ENCODE measurements at places on chromosomes 5 and 9. TPM values are rescaled to one million over a fixed set of nuclear protein-coding genes. Genes with fewer than 3 reads are reported as not detected.

DNA sequence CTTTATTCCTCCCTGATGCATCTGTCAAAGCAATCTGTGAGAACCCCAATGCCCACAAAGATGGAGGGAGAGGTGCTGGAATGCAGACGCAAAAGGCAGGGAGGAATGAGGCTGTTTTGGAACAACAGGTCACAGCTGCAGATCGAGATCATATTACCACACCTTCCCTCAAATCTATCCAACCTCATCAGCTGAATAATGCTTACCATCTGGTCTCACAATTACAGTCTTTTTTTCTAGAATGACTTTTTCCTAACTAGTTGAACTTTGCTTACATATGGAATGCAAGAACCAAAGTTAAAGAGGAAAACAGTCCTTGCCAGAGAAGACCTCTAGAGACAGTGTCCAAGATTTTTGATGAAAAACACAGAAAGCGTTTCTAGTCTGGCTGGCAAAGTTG, 158.1 kb downstream of the LPAR1 start:
- no peaks in the 10 kb centered on the region for H3K36me3 ChIP-seq
- no peaks in the 10 kb centered on the region for H3K27me3 ChIP-seq
- no peak for DNase-seq
- no peak overlapping the region for H3K4me3 ChIP-seq
- H3K27ac ChIP-seq: no peak overlapping the region

- H3K27ac ChIP-seq: no peak overlapping the region
- H3K36me3 ChIP-seq: no peaks in the 10 kb centered on the region
- H3K4me3 ChIP-seq: no peak overlapping the region
Observed at GRCh38 chr5:74126294-74126693, 500.3 kb downstream of the ARHGEF28 start.

DNA sequence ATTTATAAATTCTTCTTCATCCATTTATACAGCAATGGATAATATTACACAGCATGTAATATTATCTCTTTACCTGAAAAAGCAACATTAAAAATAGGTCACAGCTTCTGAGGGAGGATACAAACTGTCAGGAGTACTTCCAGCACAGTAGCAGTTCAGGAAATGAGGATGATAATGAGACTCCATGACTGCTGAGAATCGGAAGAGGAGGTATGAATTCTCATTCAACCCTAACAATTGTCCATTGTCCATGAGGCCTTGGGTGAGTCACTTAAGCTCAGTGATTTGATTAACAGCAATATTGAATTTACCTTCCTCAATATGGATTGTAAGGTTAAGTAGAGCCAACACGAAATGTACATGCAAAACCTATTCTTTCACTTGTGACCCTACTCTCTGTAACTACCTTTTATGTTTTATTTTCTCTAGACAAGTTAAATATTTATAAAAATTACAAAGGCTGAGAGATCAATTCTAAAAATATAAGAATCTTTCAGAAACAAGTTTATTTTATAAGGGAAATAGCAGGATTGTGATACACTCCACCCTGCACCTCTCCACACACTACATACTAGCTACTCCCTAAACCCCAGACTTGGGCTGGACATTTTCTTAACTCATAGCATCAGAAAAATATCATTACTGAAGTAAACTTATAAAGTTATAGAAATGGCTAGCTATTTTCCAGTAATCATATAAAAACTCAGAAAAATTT, 159.1 kb upstream of the ACOT12 start:
- H3K4me3 ChIP-seq: no peak overlapping the region
- no peaks in the 10 kb centered on the region for H3K36me3 ChIP-seq
- H3K27me3 ChIP-seq: no peaks in the 10 kb centered on the region
- DNase-seq: no peak

- peak overlapping the region; percentile 87 for H3K4me3 ChIP-seq
- H3K27me3 ChIP-seq: no peaks in the 10 kb centered on the region
- H3K36me3 ChIP-seq: peaks cover 12% of the 10 kb centered on the region
- DNase-seq: no peak
Observed at GRCh38 chr5:44809956-44810420, 1.2 kb downstream of the MRPS30 start.

DNA sequence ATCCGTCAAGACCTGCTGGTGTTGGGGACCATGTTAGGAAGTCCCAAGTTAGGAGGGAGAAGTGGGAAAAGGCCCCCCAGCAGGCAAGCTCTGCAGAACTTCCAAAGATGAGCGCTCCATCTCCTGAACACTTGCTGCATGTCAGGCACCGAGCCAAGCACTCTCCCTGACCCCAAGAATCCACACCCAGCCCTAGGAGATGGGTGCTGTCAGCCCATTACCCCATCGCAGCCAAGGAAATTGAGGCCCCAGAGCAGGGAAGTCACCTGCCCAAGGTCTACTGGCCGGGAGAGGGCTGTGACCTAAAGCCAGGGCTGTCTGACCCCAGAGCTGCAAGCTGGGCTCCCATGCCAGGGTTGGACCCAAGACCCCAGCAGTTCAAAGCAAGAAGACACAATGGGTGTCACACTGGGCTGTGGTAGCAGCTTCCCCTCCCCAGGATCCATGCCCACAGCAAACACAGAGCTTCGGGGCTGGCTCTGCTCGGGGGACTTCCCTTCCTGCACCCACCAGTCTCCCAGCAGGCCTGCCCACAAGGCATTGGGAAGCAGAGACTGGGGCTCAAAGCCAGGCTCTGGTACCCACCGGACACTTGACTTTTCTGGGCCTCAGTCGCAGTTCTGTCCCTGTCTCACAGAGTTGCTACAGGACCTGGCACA, 13.5 kb downstream of the EEIG1 start:
- no peaks in the 10 kb centered on the region for H3K27me3 ChIP-seq
- peaks cover 96% of the 10 kb centered on the region for H3K4me1 ChIP-seq
- H3K4me3 ChIP-seq: no peak overlapping the region
- DNase-seq: no peak
- no peaks in the 10 kb centered on the region for H3K36me3 ChIP-seq
- H3K27ac ChIP-seq: no peak overlapping the region

GRCh38 chr9:16217943-16218701, 652.3 kb downstream of the BNC2 start:
- no peaks in the 10 kb centered on the region for H3K36me3 ChIP-seq
- no peak overlapping the region for H3K27ac ChIP-seq
- no peak overlapping the region for H3K4me3 ChIP-seq

GRCh38 chr9:136857166-136857565, 5.0 kb downstream of the MAMDC4 start:
- DNase-seq: no peak
- peaks cover 5% of the 10 kb centered on the region for H3K4me1 ChIP-seq
- H3K36me3 ChIP-seq: peaks cover 16% of the 10 kb centered on the region
- H3K27ac ChIP-seq: no peak overlapping the region
- H3K27me3 ChIP-seq: no peaks in the 10 kb centered on the region

- no peak for DNase-seq
- H3K36me3 ChIP-seq: no peaks in the 10 kb centered on the region
- no peak overlapping the region for H3K4me3 ChIP-seq
- H3K27me3 ChIP-seq: no peaks in the 10 kb centered on the region
- H3K27ac ChIP-seq: no peak overlapping the region
Observed at GRCh38 chr9:108149326-108149725, 659.8 kb upstream of the KLF4 start.

DNA sequence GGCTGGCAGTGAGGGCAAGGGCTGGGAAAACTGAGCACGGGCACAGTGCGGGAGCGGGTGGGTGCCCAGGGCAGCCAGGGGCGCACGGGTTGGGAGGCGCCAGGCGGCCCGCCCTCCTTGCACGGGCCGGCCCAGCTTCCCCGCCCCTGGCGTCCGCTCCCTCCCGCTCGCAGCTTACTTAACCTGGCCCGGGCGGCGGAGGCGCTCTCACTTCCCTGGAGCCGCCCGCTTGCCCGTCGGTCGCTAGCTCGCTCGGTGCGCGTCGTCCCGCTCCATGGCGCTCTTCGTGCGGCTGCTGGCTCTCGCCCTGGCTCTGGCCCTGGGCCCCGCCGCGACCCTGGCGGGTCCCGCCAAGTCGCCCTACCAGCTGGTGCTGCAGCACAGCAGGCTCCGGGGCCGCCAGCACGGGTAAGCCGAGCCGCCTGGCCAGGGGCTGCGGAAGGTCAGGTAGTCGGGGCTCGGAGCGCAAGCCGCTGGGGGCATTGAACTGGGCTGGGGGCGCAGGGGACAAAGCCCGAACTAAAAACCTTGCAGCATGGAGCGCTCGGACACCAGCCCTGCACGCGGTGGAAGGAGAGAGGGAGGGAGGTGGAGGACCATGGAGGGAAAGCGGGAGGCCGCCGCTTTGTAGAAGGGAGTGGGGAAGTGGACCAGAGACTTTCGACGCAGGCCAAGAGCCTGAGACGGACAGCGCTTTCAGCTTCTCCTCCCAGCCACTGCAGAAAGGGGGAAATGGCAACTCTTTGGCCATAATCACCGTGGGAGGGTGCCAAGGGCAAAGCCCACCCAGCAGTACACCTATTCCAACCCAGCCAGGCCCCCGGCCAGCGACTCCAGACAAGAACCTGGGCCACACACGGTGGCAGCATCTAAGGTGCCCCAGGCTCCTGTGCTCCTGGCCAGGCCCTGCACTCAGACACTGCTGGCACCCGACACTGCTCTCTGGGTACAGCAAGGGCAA, at the start of gene TGFBI:
TGFBI (plus strand) TSS at position 207 of the 961 bp plus-strand sequence; CDS start at position 275, 68 bp downstream.
- H3K36me3 ChIP-seq: no peaks in the 10 kb centered on the region
- H3K4me1 ChIP-seq: peaks cover 6% of the 10 kb centered on the region
- H3K27ac ChIP-seq: no peak within 1 kb of the TSS
- H3K4me3 ChIP-seq: no peak within 1 kb of the TSS
- no peak for DNase-seq

DNA sequence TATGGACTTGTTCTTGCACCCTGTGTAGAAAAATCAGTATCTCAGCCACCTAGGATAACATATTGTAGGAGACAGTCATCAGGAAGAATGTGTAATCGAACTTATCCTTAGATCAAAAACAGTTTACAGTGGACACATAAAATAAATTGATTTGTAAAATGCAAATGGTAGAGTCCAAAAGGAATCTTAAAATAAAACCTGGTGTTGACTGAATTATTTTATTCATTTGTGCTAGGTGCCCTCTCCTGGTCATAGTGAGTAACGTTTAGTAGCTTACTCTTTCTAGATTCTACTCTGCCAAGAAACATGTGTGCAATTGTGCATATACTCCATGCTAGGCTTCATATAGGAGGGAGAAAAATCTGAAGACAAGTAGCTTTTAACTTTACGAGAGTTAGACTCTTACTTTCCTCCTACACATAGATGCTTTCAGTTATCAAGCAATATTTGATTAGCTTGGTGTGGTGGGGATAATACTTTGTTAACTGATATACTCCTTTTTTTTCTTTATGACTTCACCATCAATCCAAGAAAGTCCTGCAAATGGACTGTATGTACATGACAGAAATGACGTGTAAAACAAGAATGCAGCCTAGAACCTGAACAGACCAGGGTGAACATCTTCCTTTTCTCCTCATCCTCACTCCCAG, 23.7 kb upstream of the LOX start:
- no peak overlapping the region for H3K27ac ChIP-seq
- peak; percentile 5 for DNase-seq
- H3K4me1 ChIP-seq: no peaks in the 10 kb centered on the region
- H3K27me3 ChIP-seq: no peaks in the 10 kb centered on the region
- H3K4me3 ChIP-seq: no peak overlapping the region

DNA sequence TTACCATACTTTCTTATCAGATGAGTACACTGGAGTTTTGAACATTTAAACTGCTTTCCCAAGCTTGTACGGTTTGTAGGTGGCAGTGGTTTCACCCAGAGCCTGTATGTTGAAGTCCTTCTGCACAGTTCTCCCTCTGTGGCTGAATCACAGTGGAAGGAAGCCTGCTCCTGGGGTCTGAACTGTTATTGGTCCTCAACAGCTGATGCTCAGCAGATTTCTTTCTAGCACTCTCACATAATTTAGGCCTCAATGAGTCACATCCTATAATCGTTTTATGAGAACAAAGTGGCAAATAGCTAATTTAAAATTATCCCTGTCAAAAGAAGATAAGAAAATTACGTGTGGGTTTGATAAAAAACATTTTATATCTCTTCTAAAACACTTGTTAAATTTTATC, 229.7 kb downstream of the TLE4 start:
- H3K27ac ChIP-seq: no peak overlapping the region
- DNase-seq: no peak
- no peaks in the 10 kb centered on the region for H3K27me3 ChIP-seq
- no peak overlapping the region for H3K4me3 ChIP-seq

- no peak for DNase-seq
- H3K27ac ChIP-seq: no peak overlapping the region
- no peak overlapping the region for H3K4me3 ChIP-seq
Observed at GRCh38 chr5:34021334-34021733, 13.5 kb upstream of the AMACR start.

- no peaks in the 10 kb centered on the region for H3K36me3 ChIP-seq
- H3K4me1 ChIP-seq: no peaks in the 10 kb centered on the region
- no peak overlapping the region for H3K27ac ChIP-seq
- H3K4me3 ChIP-seq: no peak overlapping the region
- DNase-seq: no peak
- no peaks in the 10 kb centered on the region for H3K27me3 ChIP-seq
Observed at GRCh38 chr5:102903074-102903871, 148.2 kb downstream of the PAM start.

GRCh38 chr5:178984145-178985072, 10.7 kb downstream of the GRM6 start:
- DNase-seq: no peak
- no peaks in the 10 kb centered on the region for H3K4me1 ChIP-seq
- no peaks in the 10 kb centered on the region for H3K27me3 ChIP-seq

GRCh38 chr5:10546186-10546585, 17.7 kb upstream of the ANKRD33B start:
- no peaks in the 10 kb centered on the region for H3K36me3 ChIP-seq
- H3K27me3 ChIP-seq: no peaks in the 10 kb centered on the region
- DNase-seq: no peak
- peaks cover 4% of the 10 kb centered on the region for H3K4me1 ChIP-seq
- no peak overlapping the region for H3K4me3 ChIP-seq

GRCh38 chr5:112921833-112922817, at the start of gene REEP5:
Gene REEP5 (minus strand): TSS chr5:112922227. CDS start chr5:112922190, 37 bp downstream.
- peaks cover 24% of the 10 kb centered on the region for H3K36me3 ChIP-seq
- peak within 1 kb of the TSS; percentile 91 for H3K4me3 ChIP-seq
- H3K27me3 ChIP-seq: no peaks in the 10 kb centered on the region
- DNase-seq: peak; percentile 91
- peak within 1 kb of the TSS; percentile 81 for H3K27ac ChIP-seq

GRCh38 chr9:26129217-26129616, 451.0 kb upstream of the TUSC1 start:
- H3K27ac ChIP-seq: no peak overlapping the region
- no peak overlapping the region for H3K4me3 ChIP-seq
- H3K4me1 ChIP-seq: no peaks in the 10 kb centered on the region

GRCh38 chr9:20496328-20496727, 126.0 kb downstream of the MLLT3 start:
- no peak overlapping the region for H3K27ac ChIP-seq
- no peak overlapping the region for H3K4me3 ChIP-seq
- no peak for DNase-seq
- no peaks in the 10 kb centered on the region for H3K27me3 ChIP-seq
- H3K36me3 ChIP-seq: no peaks in the 10 kb centered on the region
- H3K4me1 ChIP-seq: no peaks in the 10 kb centered on the region

- H3K4me1 ChIP-seq: peaks cover 8% of the 10 kb centered on the region
- H3K36me3 ChIP-seq: no peaks in the 10 kb centered on the region
- no peak overlapping the region for H3K4me3 ChIP-seq
- no peaks in the 10 kb centered on the region for H3K27me3 ChIP-seq
- no peak overlapping the region for H3K27ac ChIP-seq
- DNase-seq: no peak
Observed at GRCh38 chr5:159215886-159216285, 6.5 kb upstream of the RNF145 start.

The SH2D3C gene
- total RNA-seq: 66.3 TPM

The LCN15 gene
- not detected for total RNA-seq

The PTGS1 gene
- total RNA-seq: 10.4 TPM

The NEUROG1 gene
- not detected for total RNA-seq

The CYSRT1 gene
- total RNA-seq: 0.32 TPM

The PCDHGA10 gene
- total RNA-seq: 1.9 TPM

The CDC25C gene
- not detected for total RNA-seq

Measured in B cell (primary cell).